ENCODE measurements at places on chromosomes 6 and 20.

GRCh38 chr6:75947935-75948334 lies 124.5 kb downstream of the IMPG1 start:
- no peak for DNase-seq

DNA sequence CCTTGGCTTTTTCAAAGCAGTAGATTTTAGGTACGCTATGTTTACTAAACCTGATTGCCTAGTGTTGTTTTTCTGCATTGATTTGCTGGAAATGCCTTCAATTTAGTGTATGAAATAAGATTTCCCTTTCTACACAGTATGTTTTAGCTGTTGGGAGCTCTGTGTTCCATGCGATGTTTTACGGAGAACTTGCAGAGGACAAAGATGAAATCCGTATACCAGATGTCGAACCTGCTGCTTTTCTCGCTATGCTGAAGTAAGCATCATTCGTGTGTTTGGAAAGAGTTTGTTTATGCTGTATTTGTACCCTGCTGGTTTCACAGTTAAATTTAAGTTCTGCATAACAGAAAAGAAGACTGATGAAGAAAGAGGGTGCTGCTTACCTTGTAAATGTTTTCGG lies 1.9 kb downstream of the BTBD3 start:
- no peak for DNase-seq

- DNase-seq = no peak
Measured at GRCh38 chr6:170028629-170029345, 262.1 kb downstream of the DLL1 start.

- DNase-seq = no peak
Measured at GRCh38 chr6:32815115-32815514, 1.7 kb downstream of the HLA-DOB start.

DNA sequence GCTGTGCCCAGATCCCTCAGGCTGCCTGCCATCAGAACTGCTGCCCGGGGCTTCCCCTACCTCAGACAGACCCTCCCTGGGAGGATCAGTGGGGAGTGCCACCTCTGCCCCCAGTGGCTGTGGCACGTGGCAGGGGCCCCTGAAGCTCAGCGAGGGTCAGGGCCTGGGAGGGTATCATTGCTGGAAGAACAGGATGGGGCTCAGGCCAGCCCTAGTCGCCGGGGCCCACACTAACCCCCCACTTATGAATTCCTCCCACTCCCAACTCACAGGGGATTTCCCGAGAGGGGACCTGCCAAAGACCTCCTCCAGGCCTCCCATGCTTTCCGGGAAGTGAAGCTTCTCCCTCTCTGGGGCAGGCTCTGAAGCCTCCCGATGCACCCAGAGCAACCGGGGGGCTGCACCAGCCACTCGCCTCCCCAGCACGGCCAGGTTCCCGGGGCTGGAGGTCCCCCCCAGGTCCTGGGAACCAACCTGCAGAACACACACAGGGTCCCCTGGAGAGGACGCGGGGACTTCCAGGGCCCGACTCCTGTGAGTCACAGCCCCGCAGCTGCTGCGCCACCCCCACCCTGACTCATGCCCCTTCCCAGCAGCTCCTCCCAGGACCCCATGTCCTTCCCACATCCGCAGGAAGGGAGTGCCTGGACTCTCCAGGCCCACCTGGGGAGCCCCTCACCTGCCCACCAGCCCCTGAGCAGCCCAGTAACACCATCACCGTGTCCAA lies 2.5 kb downstream of the TNFRSF6B start:
- no peak for DNase-seq
